Suppressor macrophage treated with lipopolysaccharide for 1 hour (primary cell): ENCODE measurements at places on chromosomes 1 and 21.
A peak's percentile ranks its signal among the peaks of the same experiment; 100 is the strongest.

GRCh38 chr1:106344494-106344893, 712.0 kb upstream of the PRMT6 start:
- DNase-seq: no peak

DNA sequence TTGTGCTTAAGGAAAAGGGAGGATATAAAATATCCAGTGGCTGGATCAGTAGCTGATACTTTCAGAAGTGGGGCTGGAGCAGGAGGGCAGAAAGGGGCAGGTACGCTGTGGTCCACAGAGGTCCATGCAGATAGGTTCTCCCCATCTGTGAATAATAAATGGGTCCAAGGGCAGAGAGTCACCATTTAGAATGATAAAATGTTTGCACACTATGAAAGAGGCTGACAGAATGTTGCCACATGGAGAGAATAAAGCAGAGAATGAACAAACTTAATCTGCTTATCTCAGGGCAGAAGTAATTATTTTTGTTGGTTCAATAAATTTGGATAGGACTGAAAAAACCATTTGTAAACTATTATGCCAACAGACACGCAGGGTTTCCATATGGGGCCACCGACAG, 16.6 kb upstream of the ADAM30 start:
- no peak for DNase-seq

- DNase-seq: no peak
Measured at GRCh38 chr1:222824641-222825040, 9.8 kb downstream of the DISP1 start.

DNA sequence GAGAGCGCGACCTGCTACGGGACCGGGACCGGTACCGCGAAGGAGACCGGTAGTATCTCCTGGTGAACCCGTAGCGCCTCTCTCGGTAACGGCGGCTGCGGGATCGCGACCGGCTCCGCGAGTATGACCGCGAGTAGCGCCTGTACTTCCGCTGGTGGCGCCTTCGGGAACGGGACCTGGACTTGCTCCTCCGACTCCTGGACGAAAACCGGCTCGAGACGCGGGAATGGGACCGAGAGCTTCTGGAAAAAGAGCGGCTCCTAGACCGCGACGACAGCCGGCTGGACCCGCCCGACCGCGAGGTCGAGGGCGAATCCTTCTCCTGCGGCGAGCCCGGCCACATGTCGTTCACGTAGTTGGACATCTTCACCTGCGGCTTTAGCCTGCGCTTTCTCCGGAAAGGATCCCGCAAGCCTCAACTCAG, 642 bp downstream of the RSRP1 start:
- DNase-seq: no peak

GRCh38 chr1:203593723-203594122, 32.9 kb upstream of the ATP2B4 start:
- peak; percentile 71 for DNase-seq

- DNase-seq: no peak
Measured at GRCh38 chr1:98331243-98331642, 330.3 kb upstream of the SNX7 start.

GRCh38 chr1:166350490-166350889, 183.7 kb upstream of the FAM78B start:
- no peak for DNase-seq

GRCh38 chr1:203176273-203177035, 828 bp upstream of the MYBPH start:
- peak; percentile 57 for DNase-seq

DNA sequence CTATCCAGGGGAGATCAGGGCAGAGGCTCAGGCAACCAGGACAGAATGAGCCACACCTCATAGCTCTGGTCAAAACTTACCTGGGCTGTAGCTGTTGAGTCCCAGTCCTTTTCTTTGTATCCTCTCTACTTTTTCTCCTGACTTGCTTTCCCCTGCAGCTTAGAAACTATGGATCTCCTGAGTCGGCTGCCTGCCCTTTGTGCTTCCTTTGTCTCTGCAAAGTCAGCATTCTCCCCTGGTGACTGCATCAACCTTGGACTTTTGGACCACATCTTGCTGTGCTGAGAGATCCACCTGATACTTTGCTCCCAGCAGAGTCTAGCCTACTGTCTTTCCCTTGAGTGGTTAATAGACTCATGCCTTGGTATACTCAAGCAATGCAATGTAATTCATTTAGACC, 353.3 kb downstream of the SIPA1L2 start:
- DNase-seq: no peak

GRCh38 chr1:181661569-181661968, 178.3 kb downstream of the CACNA1E start:
- DNase-seq: peak; percentile 1
